ENCODE measurements at places on chromosomes 1 and 21. TPM values are rescaled to one million over a fixed set of nuclear protein-coding genes. Genes with fewer than 3 reads are reported as not detected.

EDARADD gene
- total RNA-seq = not detected

- no peaks in the 10 kb centered on the region for H3K27me3 ChIP-seq
- H3K36me3 ChIP-seq = no peaks in the 10 kb centered on the region
- no peak overlapping the region for H3K4me3 ChIP-seq
- peak; percentile 13 for DNase-seq
- H3K27ac ChIP-seq = no peak overlapping the region
Measured at GRCh38 chr21:45003331-45004058, 63.7 kb downstream of the SLX9 start.

- H3K27me3 ChIP-seq = no peaks in the 10 kb centered on the region
- H3K4me3 ChIP-seq = no peak overlapping the region
- DNase-seq = no peak
- no peak overlapping the region for H3K27ac ChIP-seq
Measured at GRCh38 chr1:244598611-244599010, 54.3 kb upstream of the DESI2 start.

GRCh38 chr1:919271-919872 is 4.4 kb upstream of the SAMD11 start:
- H3K27ac ChIP-seq = no peak overlapping the region
- H3K27me3 ChIP-seq = peaks cover 4% of the 10 kb centered on the region
- no peaks in the 10 kb centered on the region for H3K36me3 ChIP-seq
- no peak overlapping the region for H3K4me3 ChIP-seq
- no peak for DNase-seq
- peaks cover 18% of the 10 kb centered on the region for H3K4me1 ChIP-seq

DNA sequence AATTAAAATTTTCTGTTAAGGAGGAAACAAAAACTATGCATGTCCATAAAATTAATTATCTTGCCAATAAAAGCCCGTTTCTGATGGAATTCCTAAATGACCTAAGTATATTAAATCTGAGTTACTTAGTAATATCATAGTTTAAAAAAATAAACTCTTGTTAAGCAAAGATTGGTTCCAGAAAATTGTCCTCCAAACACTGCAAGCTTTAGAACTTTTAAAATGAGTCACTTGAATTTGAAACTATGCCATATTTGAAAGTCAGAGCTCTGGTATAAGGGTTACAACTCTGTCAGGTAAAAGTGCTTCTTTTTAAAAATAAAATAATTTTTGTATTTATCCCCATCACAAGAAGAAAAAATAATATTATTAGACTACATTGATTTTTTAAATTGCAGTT is 409.5 kb downstream of the PLPP3 start:
- no peaks in the 10 kb centered on the region for H3K27me3 ChIP-seq
- H3K4me1 ChIP-seq = no peaks in the 10 kb centered on the region
- no peak overlapping the region for H3K4me3 ChIP-seq
- H3K27ac ChIP-seq = no peak overlapping the region

GRCh38 chr1:91004145-91004544 is 17.7 kb downstream of the ZNF644 start:
- no peaks in the 10 kb centered on the region for H3K36me3 ChIP-seq
- DNase-seq = no peak
- no peaks in the 10 kb centered on the region for H3K4me1 ChIP-seq
- H3K27ac ChIP-seq = no peak overlapping the region

- no peaks in the 10 kb centered on the region for H3K4me1 ChIP-seq
- DNase-seq = no peak
- no peak overlapping the region for H3K27ac ChIP-seq
Measured at GRCh38 chr1:214823311-214824117, 220.5 kb downstream of the CENPF start.

Measured in psoas muscle (tissue), 8 donors.